ENCODE measurements at places on chromosomes 3 and 15.
A peak's percentile ranks its signal among the peaks of the same experiment; 100 is the strongest.

DNA sequence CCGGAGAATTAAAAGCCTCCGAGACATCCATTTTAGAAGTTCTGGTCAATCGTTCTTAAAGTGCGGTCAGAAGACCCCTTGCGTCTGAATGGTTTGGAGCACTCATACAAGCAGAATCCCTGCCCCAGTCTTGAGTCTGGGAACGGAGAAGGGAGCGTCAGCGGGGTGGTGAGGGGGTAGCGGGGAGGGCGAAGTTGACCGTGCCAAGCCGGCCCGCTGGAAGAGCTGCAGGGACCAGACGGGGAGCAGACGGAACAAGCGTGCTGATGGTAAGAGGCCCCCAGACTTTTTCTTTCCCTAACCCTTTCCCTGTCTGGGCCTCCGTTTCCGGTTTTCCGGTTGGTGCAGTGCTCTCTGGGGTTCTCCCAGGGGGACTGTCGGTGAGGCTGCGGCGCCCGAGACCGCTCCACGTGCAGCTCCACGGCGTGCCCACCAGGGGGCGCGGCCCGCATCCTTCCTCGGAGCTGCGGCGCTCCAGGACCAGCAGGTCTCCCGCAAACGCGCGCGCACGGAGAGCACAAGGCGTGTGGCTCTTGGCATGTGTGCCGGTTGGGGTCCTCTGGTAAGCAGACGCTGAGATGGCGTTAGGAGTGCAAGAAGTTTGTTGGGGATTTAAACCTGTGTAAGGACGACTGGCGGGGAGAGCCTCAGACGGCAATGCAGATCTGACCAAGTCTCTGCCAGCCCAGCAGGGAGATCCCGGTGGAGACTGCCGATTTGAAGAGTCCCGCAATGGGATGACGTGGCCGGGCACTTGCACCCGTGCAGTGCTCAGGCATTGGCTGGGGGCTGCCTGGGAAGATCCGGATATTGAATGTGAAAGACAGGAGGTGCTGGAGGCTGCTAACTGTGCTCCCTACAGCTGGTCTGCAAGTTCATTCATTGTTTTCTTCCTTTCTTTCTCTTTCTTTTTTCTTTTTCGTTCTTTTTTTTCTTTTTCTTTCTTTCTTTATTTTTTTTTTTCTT, 19.2 kb upstream of the CORO2B start:
- peak; percentile 77 for DNase-seq

DNA sequence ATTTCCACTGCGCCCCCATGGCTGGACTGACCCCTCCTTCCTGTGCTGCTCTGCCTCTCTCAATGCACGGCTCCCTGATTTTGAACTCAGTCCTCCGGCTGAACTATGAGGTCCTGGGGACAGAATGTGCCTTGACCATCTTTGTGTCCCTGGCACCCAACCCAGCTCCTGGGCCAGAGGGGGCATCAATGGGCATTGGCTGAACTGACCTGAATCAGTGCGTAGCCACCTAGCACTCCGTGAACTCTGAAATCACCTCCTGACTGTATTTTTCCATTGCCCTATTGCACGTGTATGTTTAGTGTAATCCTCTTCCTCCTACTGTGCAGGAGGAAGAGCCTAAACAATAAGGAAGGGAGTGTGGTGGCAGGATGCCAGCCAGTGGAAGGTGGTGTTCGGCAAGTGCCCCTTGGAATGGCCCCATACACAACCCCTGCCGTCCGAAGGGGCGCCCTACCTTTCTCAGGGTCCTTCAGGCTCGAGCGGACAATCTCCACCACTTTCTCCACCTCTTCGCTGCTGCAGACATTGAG, 33.5 kb downstream of the BDH1 start:
- DNase-seq: no peak

GRCh38 chr15:36172955-36173354, 406.5 kb upstream of the CDIN1 start:
- DNase-seq: peak; percentile 71

DNA sequence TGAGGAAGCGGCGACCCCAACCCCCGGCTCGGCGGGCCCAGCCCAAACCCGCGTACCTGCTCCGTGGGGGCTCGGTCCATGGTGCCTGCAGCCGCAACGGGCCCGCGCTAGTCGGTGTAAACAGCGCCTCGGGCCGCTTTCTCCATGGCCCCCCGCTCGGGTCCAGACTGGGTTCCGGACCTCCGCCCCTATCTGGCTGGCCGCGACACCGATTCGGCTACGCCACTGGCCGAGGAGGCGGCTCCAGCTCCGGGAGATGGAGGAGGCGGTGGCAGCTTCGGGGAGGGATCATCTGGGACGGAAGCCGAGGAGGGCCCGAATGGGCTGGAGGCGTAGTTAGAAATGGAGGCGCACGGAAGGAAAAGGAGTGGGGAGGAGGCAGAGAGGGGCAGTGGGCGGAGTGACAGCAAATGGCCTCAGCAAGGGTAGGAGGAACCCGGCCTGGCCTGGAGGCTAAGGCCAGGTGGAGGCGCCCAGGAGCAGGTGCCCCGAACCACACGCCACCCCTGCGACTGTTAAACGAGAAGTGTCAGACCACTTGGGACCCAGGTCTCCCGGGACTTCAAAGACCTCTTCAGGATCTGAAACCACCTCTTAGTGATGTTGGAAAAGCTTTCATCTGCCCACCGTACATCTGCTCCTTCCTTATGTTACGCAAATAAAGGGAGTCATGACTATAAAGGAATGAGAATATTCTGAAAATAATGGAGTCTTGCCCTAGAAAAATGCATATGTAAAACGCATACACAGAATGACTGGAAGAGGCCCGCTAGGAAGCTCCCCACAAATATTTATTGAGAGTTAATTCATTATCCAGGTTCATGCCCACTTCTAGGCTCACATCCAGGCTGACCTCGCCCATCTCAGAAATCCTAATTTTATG, at the start of gene SECISBP2L:
Gene SECISBP2L (minus strand): TSS at position 227 of the 883 bp plus-strand sequence. CDS start 147 bp downstream, at position 80.
- DNase-seq: peak; percentile 95

DNA sequence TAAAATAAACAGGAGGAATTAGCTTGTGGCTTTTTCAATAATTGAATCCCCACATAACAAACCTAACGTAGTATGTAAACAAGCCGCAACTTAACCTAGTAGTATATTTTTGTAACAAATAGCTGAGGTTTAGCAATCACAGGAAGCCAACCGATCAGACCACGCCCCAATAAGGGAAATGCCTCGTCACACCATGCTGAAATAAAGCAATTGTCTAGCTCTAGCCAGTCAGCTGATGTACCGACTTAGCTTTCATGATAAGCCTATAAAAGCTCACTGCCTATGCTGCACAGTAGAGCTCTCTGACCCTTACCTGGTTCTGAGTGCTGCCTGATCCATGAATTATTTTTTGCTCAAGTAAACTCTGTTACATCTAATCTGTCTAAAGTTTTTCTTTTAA, 208.9 kb downstream of the ROBO1 start:
- no peak for DNase-seq

DNA sequence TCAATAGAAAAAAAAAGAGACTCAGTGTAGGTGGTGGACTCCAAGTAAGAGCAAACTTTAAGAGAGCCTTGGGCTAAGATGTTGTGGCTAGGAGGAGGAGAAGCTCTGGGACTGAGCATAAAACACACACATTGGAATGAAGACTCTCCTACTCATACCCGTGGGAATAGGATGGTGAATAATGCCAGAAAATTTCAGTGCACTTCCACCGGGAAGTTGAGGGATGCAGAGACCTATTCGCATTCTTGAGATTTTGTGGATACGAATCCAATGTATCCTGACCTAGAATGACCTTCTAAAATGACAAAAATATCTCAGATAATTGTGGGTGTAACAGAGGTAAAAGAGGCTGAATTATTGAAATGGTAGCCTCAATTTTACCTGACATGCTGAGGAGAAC, 388.7 kb upstream of the SGO1 start:
- DNase-seq: peak; percentile 95

DNA sequence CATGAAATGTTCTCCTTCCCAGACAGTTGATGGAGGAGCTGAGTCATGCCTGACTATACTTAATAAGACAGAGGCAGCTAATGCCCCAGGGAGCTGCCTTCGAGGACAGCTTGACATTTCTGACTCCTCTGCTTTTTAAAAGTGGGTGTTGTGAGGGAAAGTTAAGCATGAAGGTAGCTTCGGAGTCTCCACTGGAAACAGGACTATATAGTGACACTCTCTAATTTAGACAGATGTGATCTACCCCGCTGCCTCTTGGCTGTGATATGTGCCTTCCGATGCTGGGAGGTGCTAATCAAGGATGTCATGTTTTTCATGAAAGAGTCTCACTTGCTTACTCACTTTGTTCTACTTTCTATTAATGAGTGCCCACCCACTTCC, 72.7 kb downstream of the IL1RAP start:
- peak; percentile 74 for DNase-seq

DNA sequence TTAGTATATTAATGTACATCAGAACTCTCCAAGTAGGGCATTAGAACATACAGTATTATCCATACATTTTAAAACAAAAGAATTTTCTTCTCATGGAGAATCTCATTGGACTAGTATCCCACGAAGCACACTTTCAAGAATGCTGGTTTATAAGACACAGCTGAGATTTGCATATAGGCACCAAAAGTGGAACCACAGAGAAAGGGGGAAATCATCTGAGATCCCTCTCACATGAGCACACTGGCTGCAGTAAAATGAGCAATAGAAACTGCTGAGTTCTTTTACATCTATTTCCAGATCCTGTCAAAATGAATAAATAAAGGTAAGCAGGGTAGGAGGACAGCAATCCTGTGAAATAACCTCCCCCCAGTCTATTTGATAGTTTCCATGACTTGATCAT, 665.3 kb downstream of the FHIT start:
- DNase-seq: no peak

- DNase-seq: peak; percentile 48
Measured at GRCh38 chr15:88828791-88829190, 25.6 kb downstream of the ACAN start.

DNA sequence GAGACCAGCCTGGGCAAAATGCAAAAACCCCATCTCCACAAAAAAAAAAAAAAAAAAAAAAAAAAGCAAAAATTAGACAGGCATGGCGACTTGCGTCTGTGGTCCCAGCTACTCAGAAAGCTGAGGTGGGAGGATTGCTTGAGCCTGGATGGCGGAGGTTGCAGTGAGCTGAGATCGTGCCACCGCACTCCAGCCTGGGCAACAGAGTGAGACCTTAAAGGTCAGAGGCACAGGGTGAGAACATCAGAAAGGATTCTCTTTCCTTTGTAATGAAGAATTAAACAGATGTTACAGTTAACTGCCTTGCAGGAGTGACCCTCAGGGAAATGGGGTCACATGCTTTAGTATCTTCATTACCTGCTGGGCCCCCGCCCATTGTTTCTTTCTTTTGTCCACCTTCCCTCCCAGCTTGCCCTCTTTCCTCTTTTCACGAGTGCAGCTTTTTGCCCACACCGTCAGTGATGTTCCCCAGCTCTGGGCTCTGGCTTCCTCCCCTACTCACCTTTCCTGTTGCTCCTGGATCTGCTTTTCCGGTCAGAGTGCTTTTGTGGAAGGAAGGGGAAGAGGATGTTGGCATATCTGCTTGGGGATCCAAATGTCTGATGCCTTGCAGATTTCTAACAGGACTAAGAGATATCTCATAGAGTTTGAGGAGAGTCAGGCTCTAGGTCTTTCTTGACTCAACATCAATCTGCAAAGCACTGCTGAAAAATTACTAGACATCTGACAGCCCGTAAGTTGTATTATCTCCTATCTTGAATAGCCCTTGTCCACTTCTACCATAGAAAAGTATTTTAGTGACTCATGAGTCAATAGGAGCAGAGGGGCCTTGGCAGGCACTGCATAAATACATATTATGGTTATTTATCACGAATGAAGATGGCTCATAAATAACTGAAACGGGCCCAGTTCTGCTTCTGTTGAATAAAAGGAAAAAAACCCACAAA, 35.6 kb upstream of the NDUFB4 start:
- no peak for DNase-seq

- no peak for DNase-seq
Measured at GRCh38 chr3:85264381-85264780, 305.6 kb downstream of the CADM2 start.

DNA sequence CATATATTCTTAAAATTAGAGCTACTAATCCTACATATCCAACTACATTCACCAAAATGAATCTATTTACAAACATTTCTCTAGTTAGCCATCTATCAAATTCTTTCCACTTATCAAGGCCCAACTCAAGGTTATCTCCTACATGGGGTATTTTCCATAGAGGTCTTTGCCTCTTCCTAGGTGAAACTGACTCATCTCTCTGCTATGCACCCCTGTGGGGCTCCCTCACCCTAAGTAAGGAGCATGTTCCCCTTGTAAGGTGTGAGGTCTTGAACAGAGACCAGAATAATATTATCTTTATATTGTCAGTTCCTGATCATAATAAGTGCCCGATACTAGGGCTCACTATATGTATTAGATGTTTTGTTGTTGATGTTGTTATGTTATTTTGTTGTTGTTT, 74.6 kb upstream of the TSC22D2 start:
- no peak for DNase-seq

DNA sequence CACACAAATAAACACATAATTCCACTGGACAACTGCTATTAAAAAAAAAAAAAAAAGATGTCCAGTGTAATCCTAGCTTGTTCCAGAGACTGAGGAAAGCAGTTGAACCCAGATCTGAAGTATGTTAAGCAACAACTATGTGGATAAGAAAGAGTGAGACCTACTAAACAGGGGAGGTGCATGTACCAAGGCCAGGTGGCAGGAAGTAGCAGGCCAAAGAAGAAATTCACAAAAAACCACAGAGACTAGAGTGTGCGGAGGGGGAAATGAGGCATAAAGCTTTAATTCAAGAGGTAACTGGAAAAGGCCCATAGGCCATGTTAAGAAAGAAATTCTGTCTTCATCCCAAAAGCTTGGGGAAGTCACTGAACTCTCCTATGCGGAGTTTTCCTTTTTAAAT, 490.0 kb downstream of the NAALADL2 start:
- DNase-seq: no peak

GRCh38 chr3:72319194-72320094, 528.8 kb downstream of the SHQ1 start:
- DNase-seq: peak; percentile 53

DNA sequence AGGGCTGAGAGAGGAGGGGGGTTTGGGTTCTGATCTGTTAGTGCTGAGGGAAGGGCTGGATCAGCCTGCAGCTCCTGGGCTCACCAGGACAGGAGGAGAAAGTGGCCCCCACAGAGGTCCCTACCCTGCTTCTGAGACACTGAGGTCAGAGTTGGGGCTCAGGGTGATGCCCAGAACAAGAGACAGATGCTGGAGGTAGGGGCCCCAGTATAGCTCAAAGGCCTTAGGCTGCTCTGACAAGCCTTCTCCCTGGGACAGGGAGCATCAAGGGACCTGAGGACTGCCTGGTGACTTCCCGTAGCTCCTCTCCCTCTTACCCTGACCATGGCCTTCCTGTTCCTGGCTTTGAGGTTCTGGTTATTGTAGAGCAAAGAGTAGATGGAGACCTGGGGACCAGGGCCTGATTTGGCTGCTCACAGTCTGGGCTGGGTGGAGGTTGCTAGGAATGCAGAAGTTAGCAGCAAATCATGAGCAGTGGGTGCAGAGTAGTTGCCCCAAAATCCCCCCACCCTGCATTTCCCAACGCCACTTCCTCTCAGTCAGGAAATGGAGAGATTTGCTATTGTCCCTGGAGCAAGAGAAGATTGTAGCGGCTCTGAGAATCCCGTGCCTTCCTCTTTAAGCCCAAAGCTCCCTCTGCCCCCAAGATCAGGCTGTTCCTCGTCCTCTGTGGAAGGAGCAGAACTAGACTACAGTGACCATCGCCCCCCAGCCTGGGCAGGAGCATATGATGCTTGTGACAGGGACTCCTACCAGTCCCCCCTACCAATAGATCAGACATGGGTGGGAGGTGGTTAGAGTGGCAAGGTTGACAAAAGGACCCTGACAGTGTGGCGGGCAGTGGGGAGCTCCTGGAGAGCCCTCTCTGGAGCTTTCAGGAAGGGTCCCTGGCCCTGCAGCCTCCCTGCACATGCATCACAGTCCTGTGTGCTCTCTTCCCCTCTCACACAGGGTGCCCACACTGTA, 47.4 kb upstream of the SEC22A start:
- no peak for DNase-seq

- no peak for DNase-seq
Measured at GRCh38 chr3:194993896-194994295, 277.1 kb downstream of the XXYLT1 start.
